ENCODE measurements at places on chromosomes 12 and 14.

- DNase-seq = peak; percentile 55
These were observed 144.9 kb upstream of the SYT1 start for GRCh38 chr12:78719721-78720120.

GRCh38 chr12:119176267-119177055 is 2.3 kb upstream of the HSPB8 start:
- DNase-seq = peak; percentile 94

DNA sequence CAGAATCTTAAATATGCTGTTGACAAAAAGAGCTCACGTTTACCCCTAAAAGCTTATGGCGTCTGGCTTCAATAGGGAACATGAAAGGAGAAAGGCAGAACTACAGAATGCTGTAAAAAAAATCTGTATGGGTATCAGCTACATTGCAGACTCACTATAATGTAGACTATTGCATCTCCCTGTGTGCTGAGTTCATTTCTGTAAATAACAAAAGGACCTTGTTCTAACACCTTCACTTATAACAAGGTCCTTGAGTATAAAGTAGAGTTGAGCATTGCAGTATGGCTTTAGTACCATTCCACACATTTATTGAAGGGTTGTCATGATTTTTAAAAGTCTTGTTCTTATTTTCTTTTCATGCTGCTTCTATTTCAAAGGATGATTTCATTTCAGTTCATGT is 165.3 kb downstream of the NPAS3 start:
- no peak for DNase-seq

- DNase-seq = no peak
These were observed 125.2 kb downstream of the GCH1 start for GRCh38 chr14:54777395-54777794.

GRCh38 chr14:54294802-54295201 is 102.0 kb upstream of the CDKN3 start:
- DNase-seq = no peak

DNA sequence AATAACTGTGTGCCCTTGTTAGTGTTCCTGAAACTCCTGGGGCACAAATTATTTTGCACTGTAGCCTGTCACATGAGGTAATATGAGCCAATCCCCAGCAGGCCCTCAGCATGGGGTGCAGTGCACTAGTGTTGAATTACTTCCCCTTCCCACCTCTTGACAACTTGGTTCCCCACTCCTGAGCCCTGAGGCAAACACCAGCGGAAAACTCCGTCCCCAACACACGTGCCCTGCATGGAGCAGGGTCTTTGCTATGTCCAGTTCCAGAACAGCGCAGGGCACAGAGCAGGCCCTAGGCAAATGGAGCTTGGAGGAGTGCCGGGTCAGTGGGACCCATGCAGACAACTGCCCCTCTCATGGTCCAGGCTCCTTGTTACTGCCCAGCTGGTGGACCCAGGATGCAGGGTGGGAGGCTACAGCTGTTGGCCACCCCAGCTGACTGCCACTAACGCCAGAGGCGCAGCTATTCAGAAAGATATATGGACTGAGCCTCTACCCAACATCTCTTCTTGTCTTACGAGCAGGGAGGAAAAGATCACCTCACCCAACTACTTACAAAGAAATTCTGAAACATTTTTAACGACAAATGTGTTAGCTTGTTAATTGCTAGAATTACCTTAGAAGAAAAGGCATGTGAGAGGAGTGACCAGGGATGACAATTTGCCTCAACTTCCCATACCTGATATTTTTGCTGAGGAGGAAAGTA is 71.6 kb downstream of the NT5DC3 start:
- no peak for DNase-seq

Data from astrocyte (in vitro differentiated cells and primary cell).